Activated CD8-positive, alpha-beta T cell treated with anti-CD3 and anti-CD28 coated beads, Interleukin-2, amount 10 ng/mL, durations not matched to agents 7 days and 5 days (primary cell): ENCODE measurements at places on chromosomes 3 and 15. TPM values are rescaled to one million over a fixed set of nuclear protein-coding genes. Genes with fewer than 3 reads are reported as not detected.

Gene SLC9A9
- total RNA-seq, result 6.6 TPM

Gene SEMA6D
- not detected for total RNA-seq

Gene PARP15
- total RNA-seq, result 36.6 TPM

Gene GOLGA6A
- total RNA-seq, result not detected

Gene P2RY12
- not detected for total RNA-seq

Gene KCNMB3
- 0.87 TPM for total RNA-seq

Gene ABHD17C
- 2.1 TPM for total RNA-seq

Gene DNAH12
- total RNA-seq, result not detected

Gene MINAR1
- 0.71 TPM for total RNA-seq

Gene EXD1
- total RNA-seq, result not detected

Gene ITGB5
- not detected for total RNA-seq

Gene GNAT1
- not detected for total RNA-seq

Gene STRIT1
- not detected for total RNA-seq

Gene SOX14
- not detected for total RNA-seq

Gene CHMP2B
- total RNA-seq, result 18.8 TPM
